SK-N-SH treated with all-trans-retinoic acid at 6 μM for 48 hours (cell line): ENCODE measurements at places on chromosomes 1 and 21.

- no peak for ATAC-seq
Observed at GRCh38 chr1:53627666-53628065, 111.3 kb downstream of the GLIS1 start.

GRCh38 chr21:32514275-32515055, 70.9 kb downstream of the TCP10L start:
- no peak for ATAC-seq

GRCh38 chr1:207645635-207646081, 725 bp downstream of the CR1L start:
- peak; percentile 48 for ATAC-seq

- peak; percentile 54 for ATAC-seq
Observed at GRCh38 chr1:208161656-208162375, 82.4 kb downstream of the PLXNA2 start.

DNA sequence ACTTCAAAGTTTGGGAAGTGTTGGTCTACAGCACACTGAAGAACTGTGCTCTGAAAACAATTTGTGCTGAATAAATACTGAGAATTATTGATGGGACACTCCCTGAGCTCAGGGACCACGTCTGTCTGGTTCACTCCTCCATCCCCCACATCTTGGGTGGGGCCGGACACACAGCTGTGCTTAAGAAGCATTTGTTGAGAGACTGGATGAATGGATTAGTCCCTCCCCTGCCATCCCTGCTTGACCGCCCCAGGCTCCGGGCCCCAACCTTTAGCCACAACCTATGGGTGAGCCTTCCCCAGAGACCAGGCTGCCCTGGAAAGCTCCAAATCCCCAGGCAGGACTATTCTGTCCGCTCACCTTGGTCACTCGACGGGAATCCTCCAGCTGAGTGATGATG, 7.5 kb downstream of the TRIM63 start:
- ATAC-seq = no peak

- ATAC-seq = no peak
Observed at GRCh38 chr21:45384656-45385548, 20.1 kb upstream of the COL18A1 start.

GRCh38 chr1:51296383-51297357, 33.7 kb downstream of the TTC39A start:
- peak; percentile 91 for ATAC-seq

- ATAC-seq = peak; percentile 81
Observed at GRCh38 chr1:32953495-32953894, 11.1 kb downstream of the RNF19B start.

DNA sequence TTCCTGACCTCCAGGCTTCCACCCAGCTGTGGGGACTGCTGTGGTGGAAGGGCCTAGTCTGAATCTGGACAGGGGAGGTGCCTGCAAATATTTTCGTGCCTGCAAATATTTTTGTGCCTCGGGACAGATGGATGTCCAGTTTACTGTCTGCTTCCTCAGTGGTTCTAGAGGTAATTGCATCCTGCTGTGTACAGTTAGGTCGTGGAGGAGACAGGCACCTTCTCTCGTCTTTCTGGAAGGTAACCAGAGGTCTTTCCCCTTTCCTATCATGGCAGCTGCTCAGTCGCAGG, 53.8 kb upstream of the TINAGL1 start:
- ATAC-seq = no peak

GRCh38 chr21:34998176-34998575, 50.9 kb downstream of the RUNX1 start:
- ATAC-seq = no peak

DNA sequence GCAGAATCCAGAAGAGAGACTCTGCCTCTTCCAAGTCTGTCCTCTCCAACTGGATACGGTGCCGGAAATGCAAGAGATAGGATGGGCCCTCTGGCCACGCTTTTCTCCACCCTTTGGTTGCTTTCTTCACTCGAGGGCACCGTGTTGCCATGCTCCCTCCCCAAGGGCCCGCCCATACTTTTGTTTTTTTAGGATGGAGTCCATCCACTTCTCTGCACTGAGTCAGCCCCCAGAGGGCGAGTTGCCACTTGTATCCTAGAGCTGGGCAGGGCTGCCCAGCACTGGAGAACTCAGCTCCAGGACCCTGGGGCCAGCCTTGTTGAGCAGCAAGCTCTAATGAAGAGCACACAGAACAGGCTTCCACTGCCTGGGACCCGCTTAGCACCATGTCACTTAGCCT, 25.5 kb downstream of the IFNGR2 start:
- peak; percentile 18; the same call in 2 of the 3 replicates for ATAC-seq

DNA sequence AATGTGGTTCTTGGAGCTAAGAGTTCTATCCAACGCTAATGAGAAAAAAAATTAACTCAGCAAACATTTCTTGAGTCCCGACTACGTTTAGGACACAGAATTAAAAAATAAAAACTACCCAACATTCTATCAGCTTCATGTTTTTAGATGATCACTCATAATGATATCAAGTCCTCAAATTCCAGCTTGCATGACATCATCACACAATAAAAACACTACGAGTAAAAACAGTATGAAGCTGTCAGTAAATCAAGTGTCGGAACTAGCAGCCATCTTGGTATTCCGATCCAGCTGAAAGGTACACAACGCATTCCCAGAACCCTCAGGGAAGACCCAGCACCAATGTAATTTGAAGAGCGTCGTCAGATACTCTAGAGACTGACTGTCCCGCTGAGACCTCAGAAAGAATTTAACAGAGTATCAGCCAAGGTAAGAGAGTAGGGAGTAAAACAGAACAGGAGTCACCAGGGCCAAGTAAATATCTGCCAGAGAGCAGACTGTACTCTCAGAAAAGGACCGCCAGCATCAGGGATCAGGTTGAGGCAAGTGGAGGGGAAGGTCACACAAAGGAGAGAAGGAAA, 57.0 kb downstream of the NRIP1 start:
- no peak for ATAC-seq

- peak; percentile 66 for ATAC-seq
Observed at GRCh38 chr1:50265790-50266314, 157.1 kb downstream of the ELAVL4 start.

DNA sequence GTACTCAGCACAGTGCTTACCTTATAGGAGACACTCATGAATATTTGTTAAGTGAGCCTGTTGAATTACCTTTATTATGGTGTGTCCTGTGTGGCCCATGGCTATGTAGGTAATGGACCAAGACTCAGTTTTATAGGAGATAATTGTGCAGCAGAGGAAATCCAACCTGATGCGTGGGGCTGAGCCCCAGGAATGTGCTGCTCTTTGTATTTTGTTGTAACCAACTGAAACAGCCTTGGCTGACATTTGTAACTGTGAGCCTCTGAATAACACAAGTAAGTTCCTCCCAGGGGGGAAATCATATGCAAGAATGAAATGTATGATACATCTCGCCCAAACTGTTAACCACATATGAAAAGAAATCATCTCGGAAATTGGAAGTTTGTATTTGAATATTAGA, 364.2 kb upstream of the ZP4 start:
- ATAC-seq = no peak

DNA sequence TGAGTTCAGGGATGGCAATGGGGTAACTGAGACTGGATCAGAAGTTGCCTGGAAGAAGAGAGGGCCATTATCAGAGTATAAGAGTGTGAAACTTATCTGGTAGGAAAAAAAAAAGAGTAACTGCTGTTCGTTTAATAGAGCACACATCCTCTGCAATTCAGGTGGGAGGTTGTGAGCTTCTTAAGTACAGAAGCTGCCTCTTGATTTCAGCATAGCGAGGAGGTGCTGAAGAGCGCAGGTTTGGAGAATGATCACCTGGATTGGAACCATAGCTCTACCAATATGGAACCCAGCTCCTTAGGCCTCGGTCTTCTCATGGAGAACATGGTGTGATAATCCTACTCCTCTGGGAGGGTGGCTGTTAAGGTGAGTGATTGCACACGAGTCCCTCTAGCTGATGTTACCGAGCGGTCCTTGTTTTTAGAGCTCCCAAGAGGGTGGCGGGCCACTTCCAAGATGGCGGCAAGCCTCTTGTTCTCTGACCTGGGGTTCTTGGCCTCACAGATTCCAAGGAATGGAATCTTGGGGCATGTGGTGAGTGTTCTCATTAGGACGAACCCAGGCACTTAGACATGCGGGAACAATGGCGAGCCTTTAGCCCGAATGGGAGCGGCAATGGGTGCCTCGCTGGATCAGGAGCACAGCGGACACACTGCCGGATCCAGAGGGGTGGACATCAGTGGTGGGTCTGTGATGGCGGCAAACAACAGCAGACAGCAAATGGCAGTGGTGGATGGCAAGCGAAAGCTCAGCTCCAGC, 3.3 kb upstream of the MX1 start:
- no peak for ATAC-seq

GRCh38 chr1:33454646-33455282, 17.7 kb upstream of the ZSCAN20 start:
- no peak for ATAC-seq

GRCh38 chr1:186819126-186819525, 9.6 kb upstream of the PLA2G4A start:
- peak; percentile 68 for ATAC-seq

DNA sequence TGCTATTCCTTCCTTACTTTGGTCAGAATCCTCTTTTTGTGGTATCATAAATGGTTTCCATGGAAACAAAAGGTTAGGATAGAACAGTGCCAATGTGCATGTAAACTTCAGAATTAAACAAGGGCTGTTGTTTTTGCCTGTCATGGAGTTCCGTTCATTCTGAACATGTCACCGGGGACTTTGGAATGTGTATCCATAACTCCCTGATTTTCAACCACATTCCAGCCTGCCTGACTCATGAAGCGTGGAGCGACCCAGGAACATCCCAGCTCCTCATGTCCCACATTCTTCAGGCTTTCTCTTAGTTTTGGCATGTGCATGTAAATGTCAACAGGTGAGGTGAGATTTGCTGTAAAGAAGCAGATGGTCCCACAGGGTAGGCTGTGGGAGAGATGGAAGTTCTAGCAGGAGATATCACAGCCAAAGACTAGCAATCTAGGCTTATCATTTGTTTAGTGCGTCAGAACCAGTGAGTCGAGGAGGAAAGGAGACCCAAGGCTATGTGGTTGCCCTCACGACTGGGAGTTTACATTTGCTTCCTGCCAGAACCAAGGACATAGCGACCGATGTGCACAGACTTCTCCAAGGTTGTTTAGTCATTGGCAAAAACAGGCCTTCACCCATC, 23.0 kb upstream of the DNAJC11 start:
- peak; percentile 89 for ATAC-seq

- ATAC-seq = no peak
Observed at GRCh38 chr1:30705698-30706097, 17.7 kb downstream of the MATN1 start.

- ATAC-seq = no peak
Observed at GRCh38 chr21:29642551-29643245, 297.1 kb downstream of the GRIK1 start.

DNA sequence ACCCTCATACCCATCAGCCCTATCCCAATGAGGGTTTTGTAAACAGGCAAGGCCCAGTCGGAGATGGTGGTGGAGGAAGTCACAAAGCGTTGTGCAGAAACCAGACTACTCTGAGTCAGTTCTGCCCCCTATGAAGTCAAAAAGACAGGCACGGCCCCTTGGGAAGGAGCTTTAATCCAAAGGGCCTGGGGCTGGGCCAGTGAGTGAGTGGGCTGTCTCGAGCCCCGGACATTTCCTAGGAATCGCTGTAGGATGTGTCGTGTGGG, 442 bp upstream of the AHCYL1 start:
- ATAC-seq = peak; percentile 21

DNA sequence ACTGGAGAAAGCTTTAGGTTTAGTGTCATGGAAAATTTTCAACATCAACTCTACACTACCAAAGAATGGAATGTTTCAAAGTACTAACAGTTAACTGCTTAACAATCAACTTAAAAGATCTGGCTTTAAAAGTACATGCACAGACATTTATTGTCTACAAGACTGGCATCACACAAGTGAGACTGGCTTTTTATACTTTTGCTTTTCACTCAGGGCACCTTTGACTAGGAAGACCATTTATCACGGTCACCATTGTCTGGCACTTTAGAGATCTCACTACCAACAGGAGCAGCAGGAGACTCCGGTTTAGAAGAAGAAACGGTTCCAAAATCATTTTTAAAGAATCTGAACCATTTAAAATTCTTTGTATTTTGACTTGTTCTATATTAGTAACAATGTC, 812.3 kb downstream of the ADGRL2 start:
- ATAC-seq = no peak

DNA sequence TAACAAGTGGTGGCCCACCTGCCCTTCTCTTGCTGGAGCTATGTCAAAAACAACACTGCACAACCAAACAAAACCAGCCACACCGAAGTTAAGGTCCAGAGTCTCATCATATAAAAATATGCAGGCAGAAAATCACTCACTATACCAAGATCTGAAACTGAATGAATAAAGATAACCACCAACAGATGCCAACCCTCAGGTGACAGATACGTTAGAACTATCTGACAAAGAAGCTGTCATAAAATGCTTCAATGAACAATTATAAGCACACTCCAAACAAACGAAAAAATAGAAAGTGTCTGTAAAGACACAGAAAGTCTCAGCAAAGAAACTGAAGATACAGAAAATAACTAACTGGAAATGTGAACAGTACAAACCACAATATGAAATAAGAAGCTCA, 14.0 kb downstream of the ZNF496 start:
- no peak for ATAC-seq

DNA sequence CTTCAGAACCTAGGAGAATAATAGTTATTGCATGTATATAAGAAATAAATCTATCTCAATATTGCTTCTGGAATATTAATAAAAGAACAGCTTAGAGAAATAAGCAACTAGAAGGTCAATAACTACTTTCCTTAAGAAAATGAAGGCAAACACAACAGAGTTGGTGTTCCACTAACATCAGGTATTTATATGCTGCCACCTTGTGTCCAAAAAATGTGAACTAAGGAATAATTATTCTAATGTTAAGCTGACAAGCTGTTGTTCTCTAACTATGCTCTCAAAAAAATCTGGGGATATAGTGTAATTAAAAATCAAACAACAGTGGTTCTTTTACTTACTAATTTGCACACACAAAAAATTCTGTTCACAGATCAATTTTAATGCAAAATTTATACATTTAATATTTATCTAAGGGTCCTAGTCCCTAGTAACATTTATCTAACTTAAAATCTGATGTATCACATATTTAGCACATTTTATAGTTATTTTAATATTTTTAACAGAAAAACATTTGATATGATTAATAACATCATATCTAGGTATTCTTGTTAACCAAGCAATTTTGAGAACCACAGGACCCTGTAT, 39.6 kb downstream of the UCHL5 start:
- ATAC-seq = peak; percentile 94
